ENCODE measurements at places on chromosomes 5 and 9. TPM values are rescaled to one million over a fixed set of nuclear protein-coding genes. Genes with fewer than 3 reads are reported as not detected.

DNA sequence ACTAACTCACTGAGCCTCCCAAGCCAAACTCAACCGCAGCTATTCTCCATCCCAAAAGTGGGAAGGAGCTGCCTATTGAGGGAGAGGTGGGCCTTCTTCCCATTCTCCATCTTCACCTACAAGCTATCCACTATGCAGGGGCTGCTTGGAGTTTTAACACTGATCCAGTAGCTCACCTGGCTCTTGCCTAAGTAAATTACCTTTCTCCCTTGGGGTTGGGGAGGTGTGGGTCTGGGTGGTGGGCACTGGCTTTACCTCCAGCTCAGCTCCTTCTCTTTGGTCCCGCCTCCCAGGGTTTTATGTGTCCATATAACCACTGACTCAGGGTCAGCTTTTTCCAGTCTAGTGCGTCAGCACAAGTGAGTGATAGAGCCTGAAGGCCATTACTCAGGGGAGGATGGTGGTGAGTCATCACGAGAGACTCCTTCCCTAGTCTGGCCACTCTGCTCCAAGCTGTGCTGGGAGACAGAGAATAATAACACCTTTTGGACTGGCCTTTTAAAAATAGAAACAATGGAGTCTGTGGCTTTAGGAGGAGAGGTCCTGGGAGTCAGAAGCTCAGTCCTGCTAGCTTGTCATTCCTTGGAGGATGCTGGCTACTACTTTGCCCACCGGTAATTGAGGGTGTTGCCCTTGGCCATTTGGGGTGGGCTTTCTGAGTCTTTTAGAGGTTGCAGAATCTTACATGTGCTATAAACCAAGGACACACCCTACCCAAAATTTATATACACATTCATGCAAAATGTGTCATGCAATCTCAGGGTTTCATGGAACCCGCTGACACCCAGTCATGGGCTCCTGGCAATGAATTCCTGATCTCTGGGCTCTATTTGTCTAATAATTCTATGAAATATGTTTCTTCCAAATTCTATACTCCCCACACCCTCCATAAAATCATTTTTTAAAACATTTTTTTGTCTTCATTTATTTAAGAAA is 35.6 kb upstream of the ATP6V1G1 start:
- no peak for DNase-seq

SPOCK1 gene
- 0.85 TPM for polyA plus RNA-seq

SH2D3C gene
- polyA plus RNA-seq, result 43.0 TPM

DNA sequence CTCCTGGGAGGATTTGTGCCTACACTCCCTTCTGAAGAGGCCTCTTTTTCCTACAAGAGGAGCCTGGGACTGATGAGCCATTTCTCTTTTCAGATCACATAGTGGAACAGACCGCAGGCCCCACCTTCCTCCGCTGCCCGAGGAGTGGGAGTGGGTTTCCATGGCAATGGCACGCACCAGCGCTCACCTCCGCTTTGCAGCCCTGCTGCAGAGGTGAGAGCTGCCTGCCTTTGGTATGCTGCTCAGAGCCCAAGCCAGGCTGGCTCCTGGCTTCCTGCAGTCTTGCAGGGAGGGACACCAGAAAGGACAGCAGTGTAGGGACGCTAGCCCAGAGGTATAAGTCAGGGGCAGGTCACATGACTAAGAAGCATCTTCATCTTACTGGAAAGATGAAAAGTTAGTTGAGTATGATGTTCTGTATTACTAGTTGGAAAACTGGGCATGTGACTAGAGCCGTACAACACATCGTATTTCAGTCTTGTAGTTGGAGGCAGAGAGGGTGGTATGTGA is 12.4 kb downstream of the PTTG1 start:
- DNase-seq, result peak; percentile 37

GIN1 gene
- 3.1 TPM for polyA plus RNA-seq

DNA sequence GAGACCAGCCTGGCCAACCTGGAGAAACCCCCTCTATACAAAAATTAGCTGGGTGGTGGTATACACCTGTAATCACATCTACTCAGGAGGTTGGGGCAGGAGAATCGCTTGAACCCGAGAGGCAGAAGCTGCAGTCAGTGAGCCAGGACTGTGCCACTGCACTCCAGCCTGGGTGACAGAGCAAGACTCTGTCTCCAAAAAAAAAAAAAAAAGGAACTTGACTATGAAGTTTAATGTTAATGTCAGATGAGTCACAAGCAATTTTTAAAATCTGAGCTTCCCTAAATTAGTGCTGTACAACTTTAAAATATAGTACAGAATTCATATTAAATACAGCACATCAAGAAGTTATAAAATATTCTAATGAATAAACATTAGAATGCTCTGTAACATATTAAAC is 1.5 kb downstream of the MEIKIN start:
- DNase-seq, result no peak

DNA sequence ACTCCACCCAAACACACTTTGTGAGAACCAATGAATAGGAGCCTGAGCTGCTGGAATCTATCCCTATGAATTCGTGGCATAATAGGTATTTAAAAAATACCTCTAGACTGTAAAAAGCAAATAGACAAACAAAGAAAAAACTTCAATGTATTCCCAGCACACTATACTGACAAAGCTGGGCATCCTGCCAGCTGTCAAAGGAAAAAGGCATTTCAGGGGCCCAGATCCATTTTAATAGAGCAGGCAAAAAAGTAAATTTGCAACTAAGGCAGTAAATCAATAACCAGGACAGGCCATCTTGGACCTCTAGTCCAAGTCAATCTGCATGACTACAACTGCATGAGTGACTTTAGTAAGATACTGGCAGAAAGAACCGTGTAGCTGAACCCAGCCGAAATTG is 25.6 kb upstream of the LARP1 start:
- no peak for DNase-seq

STRBP gene
- polyA plus RNA-seq, result 8.3 TPM

PCDHA6 gene
- 0.11 TPM for polyA plus RNA-seq

- DNase-seq, result no peak
Measured at GRCh38 chr5:77874691-77875090, 98.6 kb upstream of the TBCA start.

GRCh38 chr5:172846677-172847076 is 12.6 kb downstream of the ERGIC1 start:
- no peak for DNase-seq

PROB1 gene
- polyA plus RNA-seq, result 0.98 TPM

- no peak for DNase-seq
Measured at GRCh38 chr5:133347039-133347438, 265.3 kb downstream of the FSTL4 start.

DMRT2 gene
- polyA plus RNA-seq, result 0.98 TPM

GRCh38 chr9:110343551-110343950 is 5.9 kb upstream of the TXNDC8 start:
- DNase-seq, result no peak

DNA sequence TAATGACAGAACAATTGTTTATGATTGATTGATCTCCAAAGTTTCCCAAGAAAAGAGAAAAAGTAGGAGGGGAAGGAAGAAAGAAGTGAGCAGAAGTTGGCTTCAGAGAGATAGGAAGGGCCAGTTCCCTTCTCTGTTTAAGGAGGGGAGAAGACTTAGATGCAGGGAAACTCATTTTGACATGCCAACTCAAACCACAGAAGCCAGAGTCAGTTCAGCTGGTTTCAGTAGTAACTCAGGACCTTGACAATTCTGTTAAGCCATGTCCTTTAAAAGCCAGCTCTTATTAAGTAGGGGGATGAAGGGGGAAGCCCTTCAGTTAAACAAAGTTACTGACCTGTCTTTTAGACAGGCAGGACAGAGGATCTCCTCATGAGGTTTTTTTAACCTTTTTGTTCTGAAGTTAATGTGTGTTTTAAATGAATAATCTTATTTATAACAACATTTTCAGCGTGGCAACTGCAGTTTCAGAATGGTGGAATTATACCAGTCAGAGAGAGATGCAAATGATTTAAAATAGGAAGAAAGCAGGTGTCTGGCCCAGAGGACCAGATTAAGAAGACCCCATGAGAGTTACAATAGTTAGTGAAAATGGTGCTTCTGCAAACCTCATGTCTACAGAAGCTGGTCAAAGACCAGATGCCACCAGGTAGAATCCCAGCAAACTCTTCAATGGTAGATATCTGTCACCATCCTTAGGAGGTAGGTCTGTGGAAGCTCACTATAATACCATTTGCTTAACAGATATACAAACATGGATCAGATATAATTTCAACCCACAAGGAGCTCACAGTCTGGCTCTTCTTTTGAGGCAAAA is 29.3 kb upstream of the ABL1 start:
- DNase-seq, result peak; percentile 10

CDH9 gene
- not detected for polyA plus RNA-seq

- peak; percentile 96 for DNase-seq
Measured at GRCh38 chr5:33329891-33330290, 110.9 kb upstream of the TARS1 start.

- DNase-seq, result no peak
Measured at GRCh38 chr5:174735498-174736330, 11.3 kb downstream of the MSX2 start.

Data from lung (tissue), 17 donors.